ENCODE measurements at places on chromosomes 5 and 9. TPM values are rescaled to one million over a fixed set of nuclear protein-coding genes. Genes with fewer than 3 reads are reported as not detected.
A peak's percentile ranks its signal among the peaks of the same experiment; 100 is the strongest.

DNA sequence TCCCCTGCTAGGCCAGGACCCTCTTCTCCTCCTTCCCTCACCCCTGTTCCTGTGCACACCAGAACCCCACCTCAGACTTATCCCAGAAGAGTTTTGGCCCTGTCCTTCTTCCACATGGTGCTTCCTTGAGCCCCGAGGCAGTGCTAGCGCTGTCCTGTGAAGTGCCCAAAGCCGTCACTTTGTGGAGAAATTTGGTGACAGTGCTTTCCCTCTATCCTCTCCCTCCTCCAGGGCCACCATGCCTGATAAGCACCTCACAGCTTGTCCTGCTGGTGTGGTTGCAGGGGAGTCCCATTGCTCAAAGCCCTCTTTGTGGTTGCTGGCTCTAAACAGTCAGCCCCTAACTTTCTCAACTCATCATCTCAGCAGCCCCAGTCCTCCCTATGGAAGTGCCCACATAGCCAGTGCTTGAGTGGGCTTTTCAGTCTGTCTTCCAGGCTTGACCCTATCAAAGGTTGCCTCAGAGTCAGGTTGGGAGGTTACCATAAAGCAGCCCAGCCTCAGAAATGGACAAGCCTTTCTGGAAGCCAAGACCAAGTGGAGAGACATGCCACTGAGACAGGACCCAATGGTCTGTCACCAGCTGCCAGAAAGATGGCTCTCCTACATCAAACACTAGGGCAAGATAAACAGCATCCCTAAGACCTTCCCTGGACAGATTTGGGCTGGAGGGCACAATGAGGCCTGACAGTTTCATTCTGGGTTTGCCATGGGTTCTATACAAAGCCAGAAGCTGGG is 18.0 kb downstream of the IGIP start:
- no peak for DNase-seq
- H3K36me3 ChIP-seq = no peaks in the 10 kb centered on the region
- peaks cover 27% of the 10 kb centered on the region for H3K4me1 ChIP-seq
- peaks cover 37% of the 10 kb centered on the region for H3K27me3 ChIP-seq

GRCh38 chr5:56803025-56803424 is 12.3 kb upstream of the MAP3K1 start:
- no peaks in the 10 kb centered on the region for H3K4me1 ChIP-seq
- no peak overlapping the region for H3K27ac ChIP-seq
- no peaks in the 10 kb centered on the region for H3K27me3 ChIP-seq
- no peak overlapping the region for H3K4me3 ChIP-seq
- no peaks in the 10 kb centered on the region for H3K36me3 ChIP-seq

DNA sequence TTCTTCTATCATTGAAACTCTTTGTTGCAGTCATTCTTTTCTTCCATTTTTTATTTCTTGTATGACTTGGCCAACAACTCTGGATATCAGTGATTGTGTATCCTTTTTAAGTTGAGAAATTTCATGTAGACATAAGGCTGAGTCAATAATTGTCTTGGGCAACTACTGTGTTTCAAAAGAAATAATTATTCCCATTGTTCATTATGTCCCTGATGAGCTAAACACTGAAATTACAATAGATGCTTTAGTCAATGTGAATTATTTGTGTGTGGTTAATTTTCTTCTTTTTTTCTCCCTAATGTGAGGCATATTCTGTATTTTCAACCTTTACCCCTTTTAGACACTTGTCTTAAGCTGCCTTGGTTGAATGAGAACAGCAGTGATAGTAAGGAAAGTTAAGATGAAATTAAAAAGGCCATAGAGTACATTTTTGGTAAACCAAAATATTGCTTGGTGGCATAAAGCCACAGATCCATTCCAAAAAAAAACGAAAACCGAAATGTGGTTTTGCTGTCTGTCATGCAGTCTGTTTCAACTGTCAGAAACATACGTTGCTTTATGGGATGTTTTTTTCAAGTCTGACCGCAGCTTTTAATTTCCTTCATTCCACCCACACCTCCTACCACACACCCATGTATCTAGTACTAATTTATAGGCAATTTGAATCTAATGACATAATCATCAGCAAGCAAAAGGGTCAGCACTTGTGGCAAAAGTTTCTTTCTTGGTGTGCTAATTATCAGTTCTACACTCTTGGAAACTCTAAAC is 21.1 kb downstream of the TLE4 start:
- peaks cover 15% of the 10 kb centered on the region for H3K36me3 ChIP-seq
- H3K27me3 ChIP-seq = no peaks in the 10 kb centered on the region
- H3K4me1 ChIP-seq = no peaks in the 10 kb centered on the region
- DNase-seq = no peak

GRCh38 chr9:90128587-90129190 is 513.9 kb downstream of the DIRAS2 start:
- no peaks in the 10 kb centered on the region for H3K4me1 ChIP-seq
- H3K27me3 ChIP-seq = no peaks in the 10 kb centered on the region
- no peaks in the 10 kb centered on the region for H3K36me3 ChIP-seq
- no peak overlapping the region for H3K27ac ChIP-seq

- H3K4me1 ChIP-seq = no peaks in the 10 kb centered on the region
- H3K27ac ChIP-seq = no peak overlapping the region
- H3K27me3 ChIP-seq = no peaks in the 10 kb centered on the region
- no peak for DNase-seq
Observed at GRCh38 chr5:115696141-115696650, 70.4 kb upstream of the TMED7 start.

DNA sequence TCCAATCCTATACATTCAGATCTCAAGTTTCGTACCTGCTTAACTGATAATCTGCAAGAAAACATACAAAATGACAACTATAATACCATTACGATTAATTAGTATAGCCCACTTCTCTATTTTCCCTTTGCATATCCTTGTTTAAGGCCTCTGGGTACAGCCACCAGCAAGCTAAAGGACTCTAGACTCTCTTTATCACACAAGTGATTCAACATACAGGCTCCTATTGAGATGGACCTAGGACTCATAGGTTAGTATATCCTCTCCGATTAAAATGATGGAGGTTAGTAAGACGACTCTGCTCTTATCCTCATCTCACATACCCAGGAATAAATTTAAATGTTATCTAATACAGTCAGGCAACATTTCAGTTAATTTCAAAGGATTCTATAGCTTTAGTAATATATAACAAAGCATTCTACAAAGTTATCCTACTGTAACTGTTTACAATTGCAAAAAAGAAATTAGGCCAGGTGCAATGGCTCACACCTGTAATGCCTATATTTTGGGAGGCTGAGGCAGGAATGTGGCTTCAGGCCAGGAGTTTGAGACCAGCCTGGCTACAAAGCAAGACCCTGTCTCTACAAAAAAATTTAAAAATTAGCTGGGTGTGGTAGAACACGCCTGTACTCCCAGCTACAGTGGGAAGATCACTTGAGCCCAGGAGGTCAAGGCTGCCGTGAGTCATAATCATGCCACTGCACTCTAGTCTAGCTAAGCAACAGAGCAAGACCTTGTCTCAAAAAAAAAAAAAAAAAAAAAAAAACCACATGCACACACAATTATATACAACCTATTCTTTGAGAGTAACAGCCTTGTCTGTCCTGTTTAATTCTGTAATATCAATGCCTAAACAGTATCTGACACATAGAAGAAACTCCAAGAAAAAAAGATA is 15.4 kb downstream of the HAUS6 start:
- H3K27me3 ChIP-seq = no peaks in the 10 kb centered on the region
- DNase-seq = peak; percentile 69
- peak overlapping the region; percentile 71 for H3K27ac ChIP-seq
- H3K4me3 ChIP-seq = no peak overlapping the region
- H3K36me3 ChIP-seq = peaks cover 37% of the 10 kb centered on the region

GRCh38 chr9:127074561-127075548 is 47.6 kb downstream of the ANGPTL2 start:
- H3K4me3 ChIP-seq = no peak overlapping the region
- no peak overlapping the region for H3K27ac ChIP-seq
- DNase-seq = no peak
- no peaks in the 10 kb centered on the region for H3K4me1 ChIP-seq
- H3K36me3 ChIP-seq = peaks cover 8% of the 10 kb centered on the region

- H3K27me3 ChIP-seq = no peaks in the 10 kb centered on the region
- no peaks in the 10 kb centered on the region for H3K4me1 ChIP-seq
- no peak overlapping the region for H3K4me3 ChIP-seq
- H3K27ac ChIP-seq = no peak overlapping the region
Observed at GRCh38 chr9:5315187-5315923, 10.8 kb upstream of the RLN2 start.

DNA sequence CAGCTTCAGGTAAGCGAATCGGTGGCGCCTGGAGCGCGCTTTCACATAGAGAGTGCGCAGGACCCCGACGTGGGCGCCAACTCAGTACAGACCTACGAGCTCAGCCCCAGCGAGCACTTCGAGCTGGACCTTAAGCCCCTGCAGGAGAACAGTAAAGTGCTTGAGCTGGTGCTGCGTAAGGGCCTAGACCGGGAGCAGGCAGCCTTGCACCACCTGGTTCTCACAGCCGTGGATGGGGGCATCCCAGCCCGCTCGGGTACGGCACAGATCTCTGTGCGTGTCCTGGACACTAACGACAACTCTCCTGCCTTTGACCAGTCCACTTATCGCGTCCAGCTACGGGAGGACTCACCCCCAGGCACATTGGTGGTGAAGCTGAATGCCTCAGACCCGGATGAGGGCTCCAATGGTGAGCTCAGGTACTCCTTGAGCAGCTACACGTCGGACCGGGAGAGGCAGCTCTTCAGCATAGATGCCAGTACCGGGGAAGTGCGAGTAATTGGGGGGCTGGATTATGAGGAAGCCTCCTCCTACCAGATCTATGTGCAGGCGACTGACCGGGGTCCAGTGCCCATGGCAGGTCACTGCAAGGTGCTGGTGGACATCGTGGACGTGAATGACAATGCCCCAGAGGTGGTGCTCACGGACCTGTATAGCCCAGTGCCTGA is 1.1 kb downstream of the PCDHAC2 start:
- H3K27ac ChIP-seq = no peak overlapping the region
- no peak for DNase-seq
- peak overlapping the region; percentile 43 for H3K4me3 ChIP-seq
- no peaks in the 10 kb centered on the region for H3K36me3 ChIP-seq
- peaks cover 3% of the 10 kb centered on the region for H3K4me1 ChIP-seq

The PCDHGB7 gene
- polyA plus RNA-seq = 3.6 TPM

The IPO11 gene
- 20.9 TPM for polyA plus RNA-seq

The GPR151 gene
- polyA plus RNA-seq = 0.04 TPM

The CTSL gene
- 82.0 TPM for polyA plus RNA-seq

The FXN gene
- 12.4 TPM for polyA plus RNA-seq

The FAM169A gene
- 3.7 TPM for polyA plus RNA-seq

The ERAP2 gene
- polyA plus RNA-seq = 7.7 TPM

Data from large intestine (tissue), 12 donors.